ENCODE measurements at places on chromosomes 5 and 9.

- no peak for DNase-seq
Measured at GRCh38 chr9:92722386-92723298, 42.0 kb downstream of the BICD2 start.

DNA sequence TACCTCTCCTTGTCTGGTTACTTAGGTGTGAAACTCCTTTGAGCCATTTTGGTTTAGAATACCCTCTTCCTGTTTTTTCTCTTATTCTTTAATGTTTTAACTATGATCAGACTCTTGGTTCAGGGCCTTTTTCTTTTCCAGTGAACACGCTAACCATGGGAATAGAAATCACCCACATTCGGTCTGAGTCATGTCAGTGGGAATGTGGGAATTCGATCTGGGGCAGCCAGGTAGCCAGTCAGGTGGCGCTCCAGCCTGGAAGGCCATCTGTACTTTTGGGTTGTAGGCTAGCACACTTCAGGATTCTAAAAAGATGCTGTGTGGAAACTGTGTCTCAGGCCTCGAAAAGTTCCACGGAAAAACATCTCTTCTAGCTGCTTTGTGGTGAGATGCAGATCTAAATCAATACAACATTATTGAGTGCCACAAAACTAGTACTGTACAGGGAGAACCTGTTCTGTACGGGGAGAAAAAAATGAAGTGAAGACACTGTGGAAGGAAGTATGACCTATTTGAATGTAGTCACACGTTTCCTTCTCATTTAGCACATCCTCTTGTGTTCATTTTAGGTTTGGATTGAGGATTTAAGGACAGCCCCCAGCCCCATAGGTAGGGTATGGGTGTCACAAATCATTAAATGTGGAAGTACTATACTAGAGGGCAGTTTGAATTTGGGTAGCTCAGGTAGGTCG lies 36.4 kb downstream of the SNX30 start:
- no peak for DNase-seq

DNA sequence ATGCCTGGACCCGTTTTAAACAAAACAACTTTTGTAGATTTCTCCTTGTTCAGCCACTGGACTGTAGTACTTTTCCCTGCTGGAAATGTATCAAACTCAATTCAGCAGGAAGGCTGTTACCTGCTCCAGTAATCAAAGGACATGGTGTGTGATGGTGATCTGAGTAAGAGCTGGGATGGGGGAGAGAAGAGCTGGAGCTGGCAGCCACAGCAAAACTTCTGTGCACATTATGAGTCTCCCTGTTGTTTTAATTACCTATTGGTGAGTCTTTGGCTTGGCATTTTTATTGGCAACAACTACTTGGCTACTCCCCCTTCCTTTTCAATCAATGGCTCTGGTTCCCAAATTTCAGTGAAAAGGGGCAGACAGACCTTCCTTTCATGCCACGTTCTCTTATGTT lies 9.7 kb downstream of the NREP start:
- no peak for DNase-seq

GRCh38 chr5:96052374-96052773 lies 90.7 kb upstream of the ELL2 start:
- DNase-seq = no peak

DNA sequence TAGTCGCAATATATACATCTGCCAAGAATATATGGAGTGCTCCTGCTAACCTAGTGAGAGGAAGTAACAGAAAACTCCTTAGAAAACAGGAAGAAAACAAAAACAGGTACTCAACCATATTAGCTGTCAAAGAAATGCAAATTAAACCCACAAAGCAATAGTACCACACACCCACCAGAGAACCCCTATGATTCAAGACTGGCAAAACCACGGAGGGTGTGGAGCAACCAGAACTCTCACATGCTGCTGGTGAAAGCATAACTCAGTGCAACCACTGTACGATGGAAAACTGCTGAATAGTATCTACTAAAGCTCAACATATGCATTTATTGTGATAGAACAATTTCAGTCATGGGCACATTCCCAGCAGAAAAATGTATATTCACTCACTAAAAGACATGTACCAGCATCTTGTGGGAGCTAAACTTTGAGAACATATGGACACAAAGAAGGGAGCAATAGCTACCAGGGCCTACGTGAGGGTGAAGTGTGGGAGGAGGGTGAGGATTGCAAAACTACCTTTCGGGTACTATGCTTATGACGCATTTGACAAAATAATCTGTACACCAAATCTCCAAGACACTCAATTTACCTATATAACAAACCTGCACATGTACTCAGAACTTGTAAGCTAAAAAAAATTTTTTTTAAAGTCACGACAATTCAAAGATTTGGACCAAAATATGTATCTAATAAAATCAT lies 34.0 kb downstream of the PTPN3 start:
- DNase-seq = no peak

DNA sequence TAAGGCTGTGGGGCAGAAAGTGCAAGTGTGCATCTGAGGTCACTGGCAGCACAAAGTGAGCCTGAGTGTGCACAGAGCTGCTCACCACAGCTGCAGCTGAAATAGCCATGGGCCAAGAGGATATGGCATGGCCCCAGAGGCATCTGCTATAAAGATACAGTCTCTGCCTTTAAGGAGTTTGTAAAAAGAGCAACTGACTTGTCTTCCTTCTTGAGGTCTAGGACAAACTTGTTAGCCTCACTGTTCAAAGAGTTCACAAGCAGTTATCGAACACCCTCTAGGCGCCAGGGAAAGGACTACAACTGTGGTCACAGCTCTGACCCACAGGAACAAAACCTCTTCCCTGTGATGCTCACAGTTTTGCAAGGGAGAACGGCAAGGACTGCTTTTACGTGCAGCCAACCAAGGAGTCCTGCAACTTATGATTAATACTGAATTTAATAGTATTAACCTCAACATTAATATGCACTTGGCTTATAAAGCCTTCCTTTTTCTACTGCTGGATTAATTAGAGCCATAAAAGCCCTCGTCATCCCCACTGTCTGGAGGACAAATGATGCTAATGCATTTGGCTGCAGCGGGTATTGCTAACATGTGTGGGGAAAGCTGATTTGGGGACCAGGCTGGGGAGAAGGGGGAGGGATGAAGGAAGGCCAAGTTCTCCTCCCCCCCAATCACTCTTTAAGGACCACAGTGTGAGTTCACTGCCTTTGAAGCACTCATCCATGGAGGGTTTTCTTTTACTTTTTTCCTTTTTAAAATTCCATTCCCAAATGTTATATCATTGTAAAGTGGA lies 189.8 kb upstream of the TRIM32 start:
- DNase-seq = no peak

DNA sequence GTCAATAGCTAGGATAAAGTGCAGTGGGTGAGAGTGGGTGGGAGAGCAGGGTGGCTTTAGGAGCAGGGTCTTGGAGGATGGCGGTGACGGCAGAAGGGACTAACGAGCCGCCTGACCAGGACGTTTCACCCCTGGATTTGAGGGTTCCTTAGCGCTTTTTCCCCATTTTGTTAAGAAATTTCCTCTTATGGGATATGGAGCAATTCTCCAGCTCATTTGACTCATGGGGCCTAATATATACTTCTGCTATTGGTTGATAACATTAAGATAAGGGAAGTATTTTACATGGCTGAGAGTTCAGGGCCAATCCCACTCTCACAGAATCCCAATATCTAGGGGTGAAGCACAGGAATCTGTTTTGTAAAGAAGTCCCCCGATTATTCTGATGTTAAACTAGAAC lies 17.6 kb downstream of the CD180 start:
- DNase-seq = no peak

GRCh38 chr9:124812441-124812876 lies 35.5 kb downstream of the OLFML2A start:
- peak; percentile 70 for DNase-seq

- no peak for DNase-seq
Measured at GRCh38 chr5:3198074-3198449, 397.6 kb upstream of the IRX1 start.

- no peak for DNase-seq
Measured at GRCh38 chr5:71471193-71471592, 15.7 kb downstream of the BDP1 start.

DNA sequence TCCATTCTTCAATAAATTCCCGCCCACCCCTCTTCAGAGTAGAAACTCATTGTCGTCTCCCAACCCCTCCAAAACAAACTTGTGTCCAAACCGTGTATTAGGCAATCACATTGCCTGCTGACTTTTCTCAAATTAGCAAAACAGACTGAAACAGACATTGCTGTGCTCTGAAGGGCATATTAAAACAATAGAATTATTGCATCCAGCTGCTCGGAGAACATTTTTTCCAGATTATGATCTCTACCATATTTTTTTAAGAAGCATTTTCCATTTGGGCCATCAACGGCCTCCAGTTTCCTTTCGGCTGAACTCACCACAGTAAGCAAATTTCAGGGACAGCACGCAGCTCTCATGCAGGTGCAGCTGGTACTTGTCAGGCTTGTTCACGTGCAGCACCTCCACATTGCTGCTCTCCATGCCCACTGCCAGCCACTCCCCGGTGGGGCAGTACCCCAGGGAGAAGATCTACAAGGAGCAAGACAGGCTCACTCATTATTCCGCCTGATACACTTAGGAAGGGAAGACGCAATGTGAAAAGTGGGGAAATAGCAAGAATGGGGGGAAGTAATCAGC lies 104.1 kb downstream of the TLE1 start:
- DNase-seq = no peak

DNA sequence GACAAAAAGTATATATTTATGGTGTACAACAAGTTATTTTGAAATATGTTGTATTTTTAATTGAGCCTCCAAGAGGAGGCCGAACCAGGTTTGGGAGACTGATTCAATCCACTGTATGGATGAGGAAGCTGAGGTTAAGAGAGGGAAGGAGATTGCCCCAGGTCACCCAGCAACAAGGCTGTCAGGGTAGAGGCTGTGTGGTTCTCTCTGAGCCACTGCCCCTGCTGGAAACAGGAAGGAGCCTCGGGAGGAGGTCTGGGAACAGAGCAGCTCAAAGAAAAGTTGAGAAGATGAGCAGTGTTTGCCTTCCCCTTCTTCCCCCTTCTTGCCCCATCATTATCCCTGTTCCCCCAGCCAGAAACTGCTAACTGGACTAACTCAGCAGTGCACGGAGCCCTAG lies 6.6 kb upstream of the FAT2 start:
- no peak for DNase-seq

- DNase-seq = no peak
Measured at GRCh38 chr9:27622693-27623340, 49.5 kb upstream of the C9orf72 start.

DNA sequence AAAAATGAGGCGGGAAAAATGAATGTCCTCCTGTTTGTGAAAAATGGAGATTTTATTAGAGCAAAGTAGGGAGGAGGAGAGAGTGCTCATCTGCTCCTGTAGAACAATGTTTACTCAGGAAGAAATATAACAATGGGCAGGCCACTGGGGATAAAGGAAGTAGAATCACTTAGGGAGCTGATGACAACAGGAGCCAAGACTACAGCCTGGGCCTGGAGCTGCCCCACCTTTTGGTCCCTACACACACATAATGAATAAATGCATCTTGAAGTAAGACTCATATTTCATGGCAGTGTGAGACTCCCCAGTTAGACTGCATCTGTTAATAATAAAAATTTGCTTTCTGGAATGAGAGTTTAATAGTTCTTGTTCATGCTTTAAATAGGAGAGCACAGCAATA lies 1939.8 kb downstream of the EFNA5 start:
- no peak for DNase-seq

- peak; percentile 39 for DNase-seq
Measured at GRCh38 chr5:111774525-111774924, 17.5 kb upstream of the NREP start.

DNA sequence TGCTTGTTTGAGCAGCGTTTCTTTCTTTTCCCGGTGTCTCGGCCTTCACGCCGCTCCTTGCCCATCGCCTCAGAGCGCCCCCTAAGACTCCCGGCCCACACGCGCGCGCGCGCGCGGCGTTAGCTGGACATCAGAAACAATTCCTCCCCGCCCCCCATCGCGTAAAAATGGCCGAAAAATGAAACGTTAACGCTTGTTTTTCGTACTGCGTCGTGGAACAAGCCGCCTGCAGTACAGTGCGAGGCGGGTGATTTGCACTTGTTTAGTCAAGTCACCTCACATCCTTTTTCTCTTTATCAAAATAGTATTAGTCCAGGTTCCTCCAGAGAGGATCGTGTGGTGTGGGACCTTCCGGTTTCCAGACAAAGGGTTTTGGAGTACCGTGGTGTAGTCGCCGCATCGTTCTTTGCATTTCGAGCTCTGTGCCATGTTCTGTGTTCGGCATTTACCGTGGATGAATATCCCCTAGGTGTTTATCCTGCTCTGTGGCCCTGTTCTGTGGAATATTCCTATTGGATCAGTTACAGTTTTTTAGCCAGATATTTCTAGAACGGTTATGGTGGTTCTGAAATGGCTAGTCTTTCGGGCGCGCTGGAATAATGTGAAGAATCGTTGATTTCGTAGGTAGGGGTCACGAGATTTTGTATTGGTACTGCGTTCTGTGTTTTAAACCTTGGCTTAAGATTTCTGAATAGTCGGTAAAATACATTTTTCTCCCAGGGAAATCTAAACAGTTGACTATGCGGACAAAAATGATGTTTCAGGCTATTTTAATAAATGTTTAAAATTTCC lies 1.0 kb downstream of the MATR3 start:
- DNase-seq = peak; percentile 91

- DNase-seq = no peak
Measured at GRCh38 chr5:59104400-59105127, 521.7 kb downstream of the RAB3C start.

- no peak for DNase-seq
Measured at GRCh38 chr5:41482715-41483114, 27.7 kb downstream of the PLCXD3 start.

DNA sequence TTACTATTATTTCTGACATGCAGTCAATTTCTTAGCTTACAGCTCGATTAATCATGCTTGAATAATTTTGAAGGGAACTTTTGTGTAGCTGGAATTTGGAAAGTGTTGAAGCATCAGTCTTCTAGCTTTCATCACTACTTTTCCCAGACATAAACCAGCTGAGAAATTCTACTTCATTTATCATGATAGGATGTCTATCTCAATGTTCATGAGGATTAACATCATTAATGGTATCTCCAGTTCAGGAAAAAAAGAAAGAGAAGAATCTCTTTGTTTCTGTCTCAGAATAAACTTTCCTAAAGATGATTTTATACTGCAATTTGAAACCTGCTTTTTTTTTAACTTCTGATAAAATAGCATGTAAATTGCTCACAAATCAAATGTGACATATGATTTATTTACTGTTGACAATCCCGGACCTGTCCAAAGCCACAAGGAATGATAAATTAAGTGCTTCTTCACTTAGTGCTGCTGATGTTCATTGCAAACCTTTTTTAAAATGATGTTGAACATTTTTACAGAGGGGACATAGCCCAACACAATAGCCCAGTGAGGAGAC lies 412.1 kb upstream of the CLINT1 start:
- DNase-seq = no peak

GRCh38 chr9:127536499-127536898 lies 75.6 kb upstream of the STXBP1 start:
- DNase-seq = no peak

Data from WERI-Rb-1 (cell line).